ENCODE measurements at places on chromosomes 2 and 18.

DNA sequence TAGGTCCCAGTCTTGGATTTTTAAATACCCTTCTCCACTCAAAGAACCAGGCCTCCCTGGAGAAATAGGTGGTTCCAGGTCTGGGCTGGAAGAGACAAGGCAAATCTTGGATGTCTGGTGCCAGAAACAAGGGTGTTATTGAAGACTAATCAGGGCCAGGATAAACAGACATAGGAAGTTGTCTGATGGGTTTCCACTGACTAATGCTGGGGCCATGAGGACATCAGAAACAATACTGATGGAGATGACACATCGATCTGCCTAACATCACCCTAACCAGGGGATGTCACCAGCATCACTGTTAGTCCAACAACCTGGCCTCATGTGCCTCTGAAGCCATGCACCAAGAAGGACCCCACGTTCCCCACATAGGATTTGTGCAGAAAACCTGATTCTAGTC is 42.5 kb upstream of the GLI2 start:
- DNase-seq: no peak

GRCh38 chr2:118223992-118224894 is 136.0 kb downstream of the INSIG2 start:
- DNase-seq: peak; percentile 35

DNA sequence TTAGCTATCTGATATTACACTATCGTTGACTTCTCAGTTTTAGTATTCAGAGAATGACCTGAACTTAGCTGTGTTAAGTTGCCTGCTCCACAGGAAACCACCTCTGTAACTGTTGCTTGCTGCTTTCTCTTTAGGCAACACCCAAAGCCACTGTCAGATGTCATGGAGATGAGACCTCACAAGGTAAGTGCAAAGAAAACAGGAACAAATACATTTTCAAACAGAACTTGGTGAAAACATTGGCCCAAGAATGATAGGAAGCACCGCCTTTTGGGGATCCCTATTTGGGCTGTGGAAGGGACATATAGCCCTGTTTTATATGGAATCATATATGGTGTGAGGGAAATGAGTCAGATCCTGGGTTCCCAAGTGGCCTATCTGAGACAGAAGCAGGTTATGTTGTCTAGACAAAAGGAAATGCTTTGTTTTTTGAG is 143.4 kb downstream of the UBE2E3 start:
- DNase-seq: peak; percentile 37

- DNase-seq: no peak
These were observed 88.6 kb upstream of the FHL2 start for GRCh38 chr2:105487142-105488069.

GRCh38 chr2:218870984-218871344 is 9.7 kb upstream of the WNT10A start:
- DNase-seq: no peak
